ENCODE measurements at places on chromosomes 12 and 14.

DNA sequence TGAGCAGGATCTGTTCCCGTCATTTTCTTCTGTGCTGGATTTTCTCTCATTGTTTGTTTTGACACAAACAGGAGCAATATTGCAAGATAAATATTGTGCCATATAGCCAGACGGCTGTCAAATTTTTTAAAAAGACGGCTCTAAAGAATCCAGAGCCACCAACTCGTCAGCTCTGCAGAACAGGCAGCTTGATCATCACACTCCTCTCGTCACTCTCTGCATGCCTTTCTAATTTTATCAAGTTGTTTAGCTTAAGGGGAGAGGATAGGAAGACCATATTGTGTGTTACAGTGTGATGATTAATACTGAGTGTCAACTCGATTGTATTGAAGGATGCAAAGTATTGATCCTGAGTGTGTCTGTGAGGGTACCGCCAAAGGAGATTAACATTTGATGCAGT lies 562.8 kb downstream of the GALC start:
- DNase-seq = no peak

GRCh38 chr12:59650588-59651228 lies 54.9 kb downstream of the SLC16A7 start:
- DNase-seq = peak; percentile 17

DNA sequence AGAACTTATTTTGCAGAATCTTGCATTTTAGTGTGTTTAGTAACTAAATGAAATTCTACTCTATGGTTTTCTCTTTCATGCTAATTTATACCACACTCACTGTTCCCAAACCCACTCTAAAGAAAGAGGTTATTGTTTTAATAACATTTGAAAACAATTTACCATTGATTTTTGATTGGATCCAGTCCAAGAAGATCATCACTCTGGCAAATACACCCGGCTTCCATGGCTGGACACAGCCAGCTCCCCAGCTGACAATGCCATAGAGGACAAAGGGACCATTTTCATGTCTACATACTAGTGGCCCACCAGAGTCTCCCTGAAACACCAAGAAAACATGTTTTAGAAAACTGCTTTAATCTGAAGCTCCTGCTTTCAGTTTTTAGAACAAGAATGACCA lies 42.4 kb downstream of the OVCH1 start:
- no peak for DNase-seq

DNA sequence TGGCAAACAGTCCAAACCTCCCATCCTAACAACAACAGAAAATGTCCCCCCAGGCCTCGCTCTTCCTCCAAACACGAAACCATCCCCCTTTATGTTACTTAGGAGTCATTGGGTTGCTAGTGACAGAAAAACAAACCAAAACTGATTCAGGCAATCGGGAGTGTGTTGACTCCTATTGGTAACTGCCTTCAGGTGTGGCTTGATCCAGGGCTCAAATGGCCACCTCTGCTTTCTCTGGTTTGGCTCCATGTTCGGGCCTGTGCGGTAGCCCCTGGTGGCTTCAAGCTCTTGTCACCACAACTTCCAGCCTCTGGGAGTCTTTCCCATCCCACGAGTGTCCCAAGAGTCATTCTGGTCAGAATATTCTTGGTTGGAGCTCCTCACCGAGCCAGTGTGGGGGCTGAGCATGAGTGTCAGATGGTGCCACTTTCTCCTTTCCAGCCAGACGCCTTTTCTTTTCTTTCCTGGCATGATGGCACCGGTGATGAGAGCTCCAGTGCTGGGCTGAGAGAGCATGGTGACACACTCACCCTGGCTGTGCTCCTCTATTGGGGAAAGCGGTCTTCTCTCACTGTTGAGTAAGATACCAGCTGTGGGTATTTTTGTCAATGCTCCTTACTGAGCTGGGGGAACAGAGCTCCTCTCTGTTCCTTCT lies 38.6 kb downstream of the NOC4L start:
- no peak for DNase-seq

DNA sequence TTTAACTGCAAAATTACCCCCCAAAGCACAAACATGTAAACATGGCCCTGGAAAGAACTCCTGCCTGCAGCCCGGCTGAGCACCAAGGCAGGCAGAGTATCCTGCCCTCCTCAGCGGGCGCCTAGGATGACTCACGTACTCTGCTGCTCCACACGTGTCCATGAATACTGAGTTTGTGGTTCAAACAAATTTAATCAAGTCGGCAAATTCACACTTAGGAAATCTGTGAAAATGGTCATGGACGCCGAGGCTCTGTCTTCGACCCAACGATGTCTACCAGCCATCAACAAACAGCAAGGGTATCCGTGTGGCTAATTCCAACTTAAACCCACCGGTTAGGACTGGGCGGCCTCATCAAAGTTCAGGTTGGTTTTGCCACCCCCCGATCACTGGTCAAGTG lies 25.5 kb downstream of the GOLGA3 start:
- DNase-seq = no peak

- peak; percentile 47 for DNase-seq
Observed at GRCh38 chr12:94622475-94622874, 27.9 kb downstream of the TMCC3 start.

- DNase-seq = no peak
Observed at GRCh38 chr14:79101388-79101787, 931.2 kb downstream of the NRXN3 start.

DNA sequence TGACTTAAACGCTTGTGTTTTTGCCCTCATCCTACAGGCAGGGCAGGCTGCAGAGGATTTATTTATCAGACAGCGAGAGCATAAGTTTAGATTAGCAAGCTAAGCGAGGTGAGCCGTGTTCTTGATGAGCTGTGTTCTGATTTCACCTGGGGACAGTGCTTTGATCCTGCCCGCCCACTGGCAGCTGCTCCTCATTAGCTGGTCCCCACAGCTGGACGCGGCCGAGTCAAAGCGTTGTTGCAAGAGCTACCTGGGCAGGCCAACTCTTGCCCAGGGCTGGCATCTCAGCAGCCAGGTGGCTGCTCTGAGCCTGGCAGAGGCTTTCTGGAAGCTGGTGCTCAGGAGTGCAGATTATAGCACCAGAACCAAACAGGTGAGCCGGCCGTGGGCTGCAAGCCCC lies 46.8 kb upstream of the BEGAIN start:
- no peak for DNase-seq

GRCh38 chr12:108304633-108305032 lies 34.5 kb downstream of the CMKLR1 start:
- DNase-seq = no peak

DNA sequence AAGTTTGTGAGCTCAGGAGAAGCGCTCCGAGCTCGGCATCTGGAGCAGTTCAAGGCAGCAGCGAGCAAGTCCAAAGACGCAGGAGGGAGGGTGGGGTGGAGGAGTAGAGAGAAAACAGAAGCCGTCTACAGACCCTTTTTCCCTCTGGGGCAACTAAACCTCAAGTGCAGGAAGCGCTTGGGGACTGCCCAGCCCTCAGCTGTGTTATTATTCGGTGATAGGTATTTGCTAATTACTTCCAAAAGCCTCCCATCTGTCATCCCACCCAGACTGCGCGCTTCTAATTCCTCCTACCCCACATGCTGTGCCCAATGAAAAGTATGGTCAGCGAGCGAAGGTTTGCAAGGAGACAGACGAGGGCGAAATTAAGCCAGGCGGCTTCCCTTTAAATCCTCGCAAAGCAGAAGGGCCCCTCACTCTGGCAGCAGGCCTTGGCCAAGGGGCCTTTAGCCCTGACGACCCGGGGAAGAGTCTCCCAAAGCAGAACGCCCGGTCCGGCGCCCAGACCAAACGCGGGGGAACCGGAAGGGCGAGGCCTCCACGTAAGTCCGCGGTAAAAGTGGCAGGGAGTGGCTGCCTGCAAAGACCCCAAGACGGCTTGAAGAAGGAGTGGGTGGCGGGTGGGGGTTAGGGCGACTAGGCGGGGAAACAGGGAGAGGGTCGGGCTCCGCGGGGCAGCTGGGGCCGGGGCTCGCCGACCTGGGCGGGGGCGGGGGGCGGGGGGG lies 507 bp upstream of the CD9 start:
- DNase-seq = no peak

DNA sequence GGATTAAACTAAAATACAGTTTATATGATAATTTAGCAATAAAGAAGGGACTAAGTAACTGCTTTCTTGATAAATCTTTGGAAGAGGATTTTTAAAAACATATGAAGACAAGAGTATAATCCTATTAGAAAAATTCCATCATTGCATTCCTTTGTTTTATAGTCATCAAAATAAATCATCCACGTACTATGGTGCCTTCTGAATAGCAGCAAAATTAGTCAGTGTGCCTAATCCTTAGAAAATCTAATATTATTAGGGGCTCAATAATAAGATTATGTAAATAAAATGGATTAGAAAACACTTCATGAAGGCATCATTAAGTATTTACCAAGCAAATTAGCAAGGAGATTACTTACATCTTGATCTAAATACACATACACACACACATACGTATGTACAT lies 102.1 kb downstream of the KCNH5 start:
- peak; percentile 3 for DNase-seq

DNA sequence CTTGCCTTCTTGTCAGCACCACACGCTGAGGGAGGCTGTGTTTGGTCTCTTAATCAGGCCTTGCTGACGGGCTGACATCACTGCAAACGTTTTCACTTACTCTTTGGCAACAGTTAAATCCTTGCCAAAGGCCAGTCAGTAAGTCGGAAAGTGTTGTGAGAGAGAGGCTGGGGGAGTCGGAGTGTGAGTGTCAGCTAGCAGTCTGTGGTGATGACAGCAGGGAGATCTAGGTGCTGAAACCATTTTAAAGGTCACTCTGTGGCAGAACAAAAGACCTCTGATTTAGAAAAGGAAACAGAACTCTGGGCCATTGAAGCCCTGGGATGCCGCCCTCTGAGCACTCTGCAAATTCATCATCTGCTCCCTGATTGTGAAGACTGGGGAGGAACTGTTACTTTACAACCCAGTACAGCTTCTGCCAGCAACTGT lies 143.5 kb downstream of the PAX9 start:
- no peak for DNase-seq

DNA sequence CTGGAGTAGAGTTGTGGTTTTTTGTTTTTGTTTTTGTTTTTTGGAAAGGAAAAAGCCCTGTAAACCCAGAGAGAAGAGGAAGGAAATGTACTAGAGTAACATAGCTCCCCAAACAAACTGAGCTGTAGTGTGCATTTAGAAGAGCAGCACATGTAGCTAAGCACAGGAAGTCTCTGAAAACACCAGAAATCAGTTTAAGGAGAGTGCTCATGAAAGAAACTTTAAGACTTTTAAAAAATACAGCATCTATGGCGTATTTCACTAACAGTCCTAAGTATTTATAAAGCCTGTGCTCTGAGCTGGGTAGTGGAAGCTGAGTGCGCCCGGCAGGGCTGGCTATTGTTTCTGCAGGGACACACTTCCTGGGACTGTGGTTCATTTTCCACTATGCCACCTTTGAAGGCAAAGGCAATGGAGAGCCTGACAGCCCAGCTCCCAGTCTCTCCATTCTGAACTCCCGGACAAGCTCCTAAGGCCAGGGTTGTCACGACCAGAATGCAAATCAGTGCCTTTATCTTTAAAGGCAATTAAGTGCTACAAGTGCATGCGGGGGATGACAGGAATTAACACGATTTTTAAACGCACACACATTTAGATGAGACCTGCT lies 45.4 kb downstream of the NIN start:
- no peak for DNase-seq

GRCh38 chr14:42961509-42961908 lies 1354.8 kb downstream of the LRFN5 start:
- DNase-seq = peak; percentile 16

DNA sequence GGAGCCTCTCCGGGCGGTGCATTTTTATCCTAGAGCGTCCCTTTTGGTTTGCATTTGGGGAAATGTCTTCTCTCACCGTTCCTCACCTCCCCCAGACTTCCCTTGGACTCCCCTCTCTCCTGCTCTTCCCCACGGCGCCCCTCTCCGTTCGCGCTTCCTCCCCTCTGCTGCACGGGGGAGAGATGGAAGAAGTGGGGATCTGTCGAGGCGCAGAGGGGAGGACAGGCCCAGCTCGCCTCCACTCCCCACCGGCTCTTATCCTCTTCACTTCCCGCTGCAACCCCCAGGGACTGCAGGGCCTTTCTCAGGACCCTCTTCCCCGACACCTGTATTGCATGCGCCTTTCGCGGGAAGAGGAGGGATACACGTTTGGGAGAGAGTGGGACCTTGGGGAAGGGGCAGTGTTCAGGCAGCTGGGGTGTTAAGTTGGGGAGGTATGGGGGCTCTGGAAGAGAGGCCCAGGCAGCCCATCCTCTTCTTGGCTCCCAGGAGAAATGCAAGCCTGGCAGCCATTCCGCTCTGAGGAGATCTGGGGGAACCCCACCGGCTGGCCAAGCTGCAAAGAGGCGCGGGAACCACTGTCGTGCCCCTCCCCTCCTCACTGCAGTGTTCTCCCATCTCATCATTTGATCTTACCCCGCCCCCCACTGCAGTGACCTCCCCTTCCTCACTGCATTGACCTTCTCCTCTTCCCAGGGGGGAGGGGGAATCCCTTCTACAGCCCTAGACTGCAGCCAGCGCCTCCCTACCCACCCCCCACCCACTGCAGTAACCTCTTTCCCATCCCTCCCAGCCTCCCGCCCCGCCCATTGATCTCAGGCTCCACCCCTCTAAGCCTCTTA lies 788 bp downstream of the ENO2 start:
- no peak for DNase-seq

GRCh38 chr12:99911081-99911480 lies 73.7 kb downstream of the ANKS1B start:
- peak; percentile 71 for DNase-seq

GRCh38 chr12:5899675-5900074 lies 45.4 kb downstream of the ANO2 start:
- DNase-seq = no peak

DNA sequence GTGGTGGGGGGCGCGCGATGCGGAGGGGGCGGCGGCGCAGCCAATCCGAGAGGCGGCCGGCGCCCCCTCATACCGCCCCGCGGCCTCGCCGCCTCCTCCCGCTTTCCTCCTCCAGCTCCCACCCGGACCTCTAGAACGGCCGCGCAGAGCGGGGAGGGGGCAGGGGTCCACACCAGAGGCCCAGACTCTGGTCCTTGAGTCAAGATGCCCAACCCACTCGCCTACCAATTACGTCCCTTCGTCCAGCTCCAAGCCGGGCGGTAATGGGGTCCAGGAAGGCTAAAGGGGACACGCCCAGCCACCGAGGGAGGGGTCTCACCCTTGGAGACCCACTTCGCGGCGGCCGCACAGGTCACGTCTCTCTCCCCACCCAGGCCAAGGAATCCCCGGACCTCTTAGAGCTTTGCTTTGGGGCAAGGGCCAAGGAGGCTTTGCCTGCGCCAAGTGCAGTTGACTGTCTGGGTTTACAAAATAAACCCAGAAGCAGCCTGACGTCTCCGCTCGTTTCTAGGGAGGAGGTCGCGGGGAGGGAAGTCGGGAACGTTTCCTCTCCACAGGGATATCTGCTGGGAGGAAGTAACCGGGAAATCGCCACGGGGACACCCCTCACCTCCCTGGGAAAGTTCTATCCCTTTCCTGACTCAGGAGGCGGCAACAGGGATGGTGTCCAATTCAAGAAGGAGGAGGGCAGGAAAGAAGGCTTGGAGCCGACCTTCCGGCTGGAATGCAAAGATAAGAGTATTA lies 394 bp upstream of the AMIGO2 start:
- peak; percentile 83 for DNase-seq

DNA sequence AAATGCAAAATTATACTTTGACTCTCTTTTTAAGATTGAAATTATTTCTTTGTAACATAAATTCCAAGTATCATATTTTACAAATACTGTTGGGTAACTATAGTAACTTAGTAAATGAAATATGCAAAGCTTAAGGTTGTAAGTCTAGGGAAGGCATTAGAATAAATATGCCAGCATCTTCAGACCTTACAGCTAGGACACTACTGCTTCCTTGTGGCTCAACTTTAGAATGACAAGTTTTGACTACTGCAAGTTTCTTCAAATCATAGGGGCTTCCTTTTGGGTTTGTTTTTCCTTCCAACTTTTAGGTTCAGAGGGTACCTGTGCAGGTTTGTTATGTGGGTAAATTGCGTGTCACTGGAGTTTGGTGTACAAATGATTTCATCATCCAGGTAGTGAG lies 17.7 kb upstream of the ANP32D start:
- DNase-seq = peak; percentile 70

Data from fibroblast of pulmonary artery (primary cell).